ENCODE measurements at places on chromosomes 4 and X.

DNA sequence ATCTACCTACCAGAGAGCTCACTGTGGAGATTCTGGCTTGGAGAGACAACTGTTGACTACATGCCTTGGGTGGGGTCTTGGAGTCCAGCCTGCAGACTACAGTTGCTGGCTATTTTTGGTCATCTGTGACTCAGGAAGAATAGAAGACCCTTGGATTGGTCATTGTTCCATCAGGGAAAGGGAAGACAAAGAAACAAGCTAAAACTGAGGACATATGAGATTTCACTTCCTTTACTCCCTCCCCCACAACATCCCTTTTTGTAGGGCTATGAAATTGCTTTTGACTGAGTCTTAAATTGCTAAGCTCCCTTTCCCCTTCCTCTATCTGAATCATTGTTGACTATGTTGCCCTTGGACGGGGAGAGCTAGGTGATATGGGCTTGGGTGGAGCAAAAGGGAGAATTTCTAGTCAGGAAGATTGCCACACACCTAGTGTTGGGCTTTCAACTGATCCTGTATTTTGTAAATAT lies 11.7 kb downstream of the MSN start:
- no peak for ATAC-seq

DNA sequence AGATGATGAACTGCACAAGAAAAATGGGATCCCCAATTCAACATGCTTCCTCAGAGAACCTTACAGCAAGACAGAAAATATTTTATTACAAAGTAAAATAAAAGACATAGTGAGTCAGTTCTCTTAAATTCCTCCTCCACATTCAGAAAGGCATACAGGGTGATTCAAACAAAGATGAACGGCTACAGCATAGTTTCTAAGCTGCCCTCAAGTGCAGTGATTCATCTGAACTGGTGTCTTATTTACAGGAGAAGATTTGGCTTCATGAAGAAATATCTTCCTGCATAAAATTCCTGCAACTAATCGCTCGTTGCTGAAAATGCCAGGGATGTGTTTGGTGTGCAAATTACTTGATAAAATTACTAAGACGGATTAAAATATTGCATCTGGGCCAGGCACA lies 103.6 kb downstream of the PRKX start:
- ATAC-seq, result no peak

- peak; percentile 99 for ATAC-seq
Observed at GRCh38 chr4:42282081-42282901, 115.0 kb upstream of the SHISA3 start.

- ATAC-seq, result no peak
Observed at GRCh38 chr4:68349279-68349648, 626 bp downstream of the YTHDC1 start.

- ATAC-seq, result peak; percentile 94
Observed at GRCh38 chr4:124018383-124019317, 622.1 kb downstream of the SPRY1 start.

- no peak for ATAC-seq
Observed at GRCh38 chr4:83605744-83606172, 69.8 kb downstream of the GPAT3 start.

GRCh38 chr4:19256823-19257222 lies 994.9 kb upstream of the SLIT2 start:
- ATAC-seq, result no peak

GRCh38 chr4:176298664-176299063 lies 21.1 kb upstream of the SPCS3 start:
- ATAC-seq, result no peak

DNA sequence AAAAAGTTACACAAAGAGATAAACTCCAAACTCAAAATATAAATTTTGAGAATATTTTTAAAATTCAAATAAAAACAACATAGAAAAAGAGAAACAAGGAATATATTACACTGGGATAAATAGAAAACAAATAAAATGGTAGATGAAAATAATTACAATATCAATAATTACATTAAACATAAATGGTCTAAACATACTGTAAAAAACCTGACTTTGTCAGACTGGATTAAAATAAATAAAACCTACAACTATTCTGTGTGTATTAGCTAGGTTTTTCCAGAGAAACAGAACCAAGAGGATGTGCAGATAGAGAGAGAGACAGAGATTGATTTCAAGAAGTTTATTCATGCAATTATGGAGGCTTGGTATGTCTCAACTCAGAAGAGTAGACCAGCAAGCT lies 126.5 kb downstream of the LRBA start:
- ATAC-seq, result no peak

DNA sequence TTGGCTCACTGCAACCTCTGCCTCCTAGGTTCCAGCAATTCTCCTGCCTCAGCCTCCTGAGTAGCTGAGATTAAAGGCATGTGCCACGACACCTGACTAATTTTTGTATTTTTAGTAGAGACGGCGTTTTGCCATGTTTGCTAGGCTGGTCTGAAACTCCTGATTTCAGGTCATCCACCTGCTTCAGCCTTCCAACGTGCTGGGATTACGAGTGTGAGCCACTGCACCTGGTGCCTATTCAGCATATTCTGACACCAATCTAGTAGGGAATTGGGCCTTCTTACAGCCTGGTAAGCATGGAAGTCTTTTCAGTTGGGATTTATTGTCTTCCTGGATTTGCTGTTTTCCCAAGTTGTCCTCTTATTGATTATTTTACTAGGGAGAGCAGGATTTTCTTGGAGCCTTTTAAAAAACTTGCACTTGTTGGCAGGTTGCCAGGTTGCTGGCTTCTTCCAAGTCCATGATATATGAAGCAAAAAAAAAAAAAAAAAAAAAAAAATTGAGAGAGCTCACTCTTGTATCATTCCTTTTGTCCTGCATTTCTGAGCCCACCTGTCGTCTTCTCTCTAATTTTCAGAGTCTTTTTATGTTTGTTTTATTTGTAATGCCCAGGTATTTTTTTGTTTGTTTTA lies 43.7 kb downstream of the TMPRSS11E start:
- no peak for ATAC-seq

GRCh38 chr4:25779021-25779420 lies 83.8 kb downstream of the SEL1L3 start:
- ATAC-seq, result no peak

DNA sequence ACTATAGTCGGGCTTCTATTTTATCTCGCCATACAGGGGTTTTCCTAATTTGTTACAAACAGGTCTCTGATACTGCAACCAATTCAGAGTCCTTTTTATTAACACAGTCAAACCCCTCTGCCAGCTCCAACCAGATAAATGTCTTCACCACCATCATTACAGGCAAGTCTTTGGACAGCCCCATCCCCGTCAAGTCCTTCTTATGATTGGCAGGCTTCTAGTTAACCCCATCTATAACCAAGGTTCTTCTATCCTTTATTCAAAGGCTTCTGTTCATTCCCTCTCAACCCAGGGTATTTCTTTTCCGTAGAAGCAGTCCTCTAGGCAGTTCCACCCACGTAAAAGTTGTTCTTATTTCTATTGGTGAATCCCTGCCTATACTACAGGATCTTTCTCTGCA lies 29.9 kb upstream of the FOXR2 start:
- ATAC-seq, result no peak

DNA sequence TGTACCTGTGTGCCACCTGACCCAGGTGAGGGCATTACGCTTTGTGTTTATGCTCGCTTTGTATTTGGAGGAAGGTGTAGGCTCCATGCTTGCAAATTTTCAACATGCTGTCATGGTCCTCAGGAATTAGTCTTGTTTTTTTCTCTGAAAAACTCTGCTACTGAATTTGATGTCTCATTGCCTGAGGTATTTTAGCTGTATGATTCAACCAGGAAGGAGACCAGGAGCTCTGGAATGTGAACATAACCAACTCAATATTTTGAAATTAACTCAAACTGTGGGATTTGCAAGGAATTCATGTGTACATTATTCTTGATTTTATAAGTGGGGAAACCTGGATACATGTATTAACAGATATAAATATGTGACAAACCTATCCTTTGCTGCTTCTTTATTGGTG lies 134.1 kb downstream of the SLC4A4 start:
- ATAC-seq, result no peak

GRCh38 chr4:110294165-110294564 lies 95.8 kb upstream of the ELOVL6 start:
- ATAC-seq, result no peak

DNA sequence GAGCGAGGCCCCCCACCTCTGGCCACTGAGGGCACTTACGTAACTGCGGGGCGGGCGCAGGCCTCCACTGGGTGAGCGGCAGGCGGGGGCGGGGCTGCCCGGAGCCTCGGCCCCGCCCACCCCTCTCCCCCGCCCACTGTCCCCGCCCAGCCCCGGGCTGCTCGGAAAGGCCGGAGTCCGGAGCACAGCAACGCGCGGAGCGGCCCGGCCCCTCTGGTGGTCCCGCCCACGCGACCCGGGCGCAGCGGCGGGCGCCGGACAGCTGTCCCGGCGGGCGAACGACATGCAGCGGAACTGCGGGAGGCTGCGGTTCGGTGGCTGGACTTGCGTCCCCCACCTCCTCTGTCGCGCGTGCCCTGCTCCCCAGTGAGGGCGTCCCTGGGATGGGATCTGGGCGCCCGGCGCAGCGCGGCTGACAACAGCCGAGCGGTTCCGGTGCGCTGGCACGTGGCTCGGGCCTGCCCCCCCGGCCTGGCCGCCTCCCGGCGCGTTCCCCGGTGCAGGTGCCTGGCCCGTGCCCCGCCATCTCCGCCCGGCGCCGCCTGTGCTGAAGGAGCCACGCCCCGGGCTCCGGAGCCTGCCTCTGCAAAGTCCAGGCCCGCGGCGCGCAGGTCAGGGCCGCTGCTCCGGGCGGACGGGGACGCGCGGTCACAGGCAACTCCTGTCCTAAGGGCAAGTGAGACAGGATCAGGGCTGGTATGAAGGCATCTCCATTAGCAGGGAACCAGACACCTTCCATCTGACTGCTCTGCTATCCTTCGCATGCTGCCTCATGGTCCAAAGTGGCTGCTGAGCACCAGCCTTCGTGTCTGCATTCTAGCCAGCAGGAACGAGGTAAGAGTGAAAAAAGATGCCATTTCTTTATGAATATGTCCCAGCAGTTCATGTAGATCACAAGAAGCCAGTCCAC lies 21.8 kb upstream of the JAKMIP1 start:
- peak; percentile 88 for ATAC-seq

- ATAC-seq, result peak; percentile 7
Observed at GRCh38 chr4:73070074-73070390, 516 bp upstream of the COX18 start.

DNA sequence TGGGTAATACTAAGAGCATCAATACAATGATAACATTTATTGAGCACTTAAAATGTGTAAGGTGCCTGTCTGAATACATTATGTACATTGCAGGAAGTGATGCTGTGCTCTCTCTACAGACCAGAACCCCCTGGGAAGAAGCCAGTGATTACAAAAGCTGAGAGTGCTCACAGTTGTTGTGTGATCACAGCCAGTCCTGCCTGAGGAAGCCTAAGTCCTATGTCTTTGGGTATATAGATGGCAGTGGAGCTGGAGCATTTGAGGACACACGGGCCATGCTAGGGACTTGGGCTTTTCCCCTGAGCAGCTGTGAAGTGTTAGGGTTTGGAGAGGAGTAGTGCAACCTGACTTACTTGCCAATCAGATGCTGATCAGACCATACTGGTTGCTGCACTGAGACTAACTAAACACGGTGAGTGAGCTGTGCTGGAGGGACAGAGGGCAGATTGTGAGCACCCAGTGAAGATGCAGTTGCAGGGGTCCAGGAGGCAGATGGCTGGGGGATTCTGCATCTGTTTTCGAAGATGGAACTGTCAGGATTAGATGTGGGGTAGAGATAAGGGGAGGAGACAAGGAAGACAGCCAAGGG lies 60.8 kb upstream of the TBC1D14 start:
- peak; percentile 6 for ATAC-seq

- ATAC-seq, result no peak
Observed at GRCh38 chr4:83589279-83589678, 53.4 kb downstream of the GPAT3 start.

GRCh38 chr4:149347139-149347538 lies 468.5 kb downstream of the IQCM start:
- no peak for ATAC-seq

DNA sequence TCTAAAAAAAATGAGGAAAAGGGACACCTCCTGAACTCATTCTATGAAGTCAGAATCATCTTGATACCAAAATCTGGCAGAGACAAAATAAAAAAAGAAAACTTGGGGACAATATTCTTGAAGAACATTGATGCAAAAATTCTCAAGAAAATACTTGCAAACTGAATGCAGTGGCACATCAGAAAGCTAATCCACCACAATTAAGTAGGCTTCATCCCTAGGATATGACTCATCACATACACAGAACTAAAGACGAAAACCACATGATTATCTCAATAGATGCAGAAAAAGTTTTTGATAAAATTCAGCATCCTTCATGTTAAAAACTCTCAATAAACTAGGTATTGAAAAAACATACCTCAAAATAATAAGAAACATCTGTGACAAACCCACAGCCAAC lies 98.3 kb downstream of the FAM47B start:
- ATAC-seq, result no peak

DNA sequence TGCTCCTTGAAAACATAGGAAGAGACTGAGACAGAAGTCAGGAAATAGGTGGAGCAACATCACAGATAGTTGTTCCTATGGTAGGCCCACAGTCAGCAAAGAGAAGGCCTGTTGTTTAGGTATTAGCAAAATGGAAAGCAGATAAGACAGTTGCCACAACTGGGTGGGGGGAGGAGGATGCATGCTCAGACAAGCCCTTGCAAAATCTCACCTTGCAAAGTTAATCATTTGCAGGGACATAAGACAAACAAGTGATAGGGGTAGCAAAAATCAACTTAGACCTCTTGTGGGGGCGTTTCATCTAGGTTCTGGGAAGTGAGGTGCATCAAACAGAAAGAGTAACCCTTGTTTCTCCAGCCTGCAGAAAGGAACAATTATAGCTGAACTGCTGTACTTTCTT lies 30.7 kb downstream of the SERPINA7 start:
- no peak for ATAC-seq

DNA sequence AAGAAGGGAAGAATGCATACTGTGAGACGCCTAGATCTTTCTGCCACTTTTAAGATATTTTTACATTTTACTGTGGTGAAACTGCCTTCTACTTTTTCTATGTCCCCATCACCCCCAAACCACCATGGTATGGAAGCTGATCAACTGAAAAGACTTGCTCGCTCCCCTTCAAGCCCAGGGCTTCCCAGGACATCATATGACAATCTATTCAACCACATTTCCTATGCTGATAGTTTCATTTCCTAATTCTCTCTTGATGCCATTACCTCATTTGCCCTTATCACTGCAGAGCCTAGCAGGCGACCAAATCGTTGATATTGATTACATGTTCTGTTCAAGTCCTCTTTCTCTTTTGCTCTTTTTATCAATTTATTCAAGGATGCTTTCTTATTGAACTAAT lies 40.1 kb upstream of the KLHL34 start:
- no peak for ATAC-seq

GRCh38 chrX:2577844-2578466 lies 77.2 kb upstream of the DHRSX start:
- ATAC-seq, result no peak

GRCh38 chr4:172497321-172497720 lies 671.3 kb upstream of the GALNT7 start:
- ATAC-seq, result no peak

GRCh38 chr4:138698641-138699040 lies 316.9 kb upstream of the NOCT start:
- no peak for ATAC-seq

- ATAC-seq, result no peak
Observed at GRCh38 chr4:155265113-155265512, 56.7 kb downstream of the NPY2R start.

Data from motor neuron (in vitro differentiated cells).